ENCODE measurements at places on chromosomes 1 and 21.
A peak's percentile ranks its signal among the peaks of the same experiment; 100 is the strongest.

- no peak for DNase-seq
Measured at GRCh38 chr21:26130249-26130881, 40.2 kb downstream of the APP start.

DNA sequence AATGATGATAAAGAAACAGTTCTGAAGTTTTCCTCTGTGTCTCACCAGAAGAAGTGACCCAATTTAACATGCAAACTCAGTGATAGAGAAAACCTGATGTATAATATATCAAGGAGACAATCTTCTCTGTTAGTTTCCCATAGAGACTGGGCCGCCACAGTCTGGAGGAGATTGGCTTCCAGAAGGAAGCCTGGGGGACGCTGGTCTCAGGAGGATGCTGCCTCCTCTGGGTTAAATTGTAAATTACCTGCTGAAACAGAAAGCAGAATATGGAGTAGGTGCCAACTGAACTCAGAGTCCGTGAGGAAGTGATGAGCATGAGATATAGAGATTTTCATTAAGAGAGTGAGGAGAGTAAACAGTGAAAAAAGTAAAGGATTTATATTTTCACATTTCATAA, 15.8 kb downstream of the OR14I1 start:
- DNase-seq = no peak

- DNase-seq = peak; percentile 20
Measured at GRCh38 chr1:31181515-31182343, 58.0 kb downstream of the NKAIN1 start.

GRCh38 chr1:32903991-32904785, 3.0 kb upstream of the TMEM54 start:
- no peak for DNase-seq

DNA sequence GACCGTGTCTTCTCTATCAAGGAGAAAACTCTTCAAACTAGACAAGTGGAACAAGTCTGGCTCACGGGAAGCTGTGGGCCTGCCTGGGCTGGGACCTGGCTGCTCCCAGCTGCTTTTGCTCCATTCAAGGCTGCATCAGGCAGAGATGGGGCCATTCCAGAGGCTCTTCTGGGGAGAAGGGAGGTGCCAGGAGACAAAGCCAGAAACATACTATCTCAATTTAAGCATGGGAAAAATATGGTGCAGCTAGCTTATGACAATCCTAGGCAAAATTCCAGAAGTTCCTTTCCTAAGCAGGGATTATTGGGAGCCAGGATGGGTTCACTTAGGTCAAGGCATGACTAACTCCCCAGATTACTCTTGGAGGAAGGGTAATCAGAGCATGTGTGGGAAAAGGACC, 90.8 kb upstream of the SLC2A1 start:
- no peak for DNase-seq

DNA sequence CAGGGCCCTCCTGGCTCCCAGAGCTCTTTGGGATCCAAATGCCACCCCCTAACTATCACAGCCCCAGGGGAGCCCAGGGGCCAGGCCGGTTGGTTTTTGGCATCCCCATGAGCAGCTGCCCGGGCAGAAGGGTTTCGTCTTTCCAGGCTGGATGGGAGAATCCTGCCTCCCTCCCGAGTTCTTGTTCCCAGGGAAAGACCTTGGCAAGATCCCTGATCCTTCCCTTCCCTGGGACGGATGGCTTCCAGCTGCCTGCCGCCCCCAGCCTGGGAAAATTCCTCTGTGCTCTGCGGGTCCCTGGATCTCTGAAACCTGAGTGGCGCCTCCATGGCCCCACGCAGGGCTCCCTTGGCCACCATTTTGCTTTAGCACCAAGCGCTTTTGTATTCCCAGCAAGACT, 55.6 kb downstream of the TAS1R2 start:
- DNase-seq = no peak

GRCh38 chr1:180505732-180506335, 3.5 kb upstream of the ACBD6 start:
- no peak for DNase-seq

- DNase-seq = no peak
Measured at GRCh38 chr21:43716376-43717165, 2.4 kb upstream of the PDXK start.

DNA sequence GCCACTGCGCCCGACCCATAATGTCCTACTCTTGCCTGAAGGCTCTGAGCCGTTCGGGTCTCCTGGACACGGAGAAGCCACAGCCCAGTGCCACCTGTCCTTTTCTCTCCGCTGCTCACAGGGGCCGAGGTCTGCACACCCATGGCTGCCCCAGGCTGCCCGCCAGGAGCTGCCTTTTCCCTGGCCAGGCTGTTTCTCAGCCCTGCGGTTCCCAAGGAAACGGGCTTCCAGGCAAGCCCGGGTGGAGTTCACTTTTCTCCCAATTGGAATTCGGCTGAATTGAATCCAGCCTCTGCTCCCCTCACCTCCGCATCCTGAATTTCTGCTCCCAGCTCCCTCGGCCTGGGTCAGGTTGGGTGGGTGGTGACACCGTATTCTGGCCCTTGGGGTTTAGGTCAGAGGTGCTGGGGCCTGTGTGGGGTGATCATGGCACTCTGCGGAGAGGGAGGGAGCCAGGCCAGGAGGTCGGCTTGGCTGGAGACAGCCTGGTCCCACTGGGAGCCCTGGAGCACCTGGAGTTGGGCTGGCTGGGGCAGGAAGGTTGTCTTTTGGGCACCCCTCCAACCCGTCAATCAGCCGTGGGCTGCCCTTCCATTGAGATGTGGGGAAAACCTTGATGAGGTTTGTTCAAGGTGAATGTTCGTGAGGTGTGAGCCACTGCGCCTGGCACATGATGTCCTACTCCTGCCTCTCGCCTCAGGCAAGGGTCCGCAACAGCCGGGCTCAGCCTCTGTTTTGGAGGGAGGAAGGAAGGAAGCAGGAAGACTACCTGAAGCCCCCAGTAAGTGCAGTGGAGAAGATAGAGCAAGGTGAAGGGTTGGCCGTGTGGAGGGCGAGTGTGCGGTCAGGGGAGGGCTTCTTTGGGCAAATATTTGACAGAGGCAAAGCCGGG, 25.1 kb downstream of the RRP1 start:
- DNase-seq = no peak

- DNase-seq = no peak
Measured at GRCh38 chr1:208683141-208683540, 439.0 kb upstream of the PLXNA2 start.

DNA sequence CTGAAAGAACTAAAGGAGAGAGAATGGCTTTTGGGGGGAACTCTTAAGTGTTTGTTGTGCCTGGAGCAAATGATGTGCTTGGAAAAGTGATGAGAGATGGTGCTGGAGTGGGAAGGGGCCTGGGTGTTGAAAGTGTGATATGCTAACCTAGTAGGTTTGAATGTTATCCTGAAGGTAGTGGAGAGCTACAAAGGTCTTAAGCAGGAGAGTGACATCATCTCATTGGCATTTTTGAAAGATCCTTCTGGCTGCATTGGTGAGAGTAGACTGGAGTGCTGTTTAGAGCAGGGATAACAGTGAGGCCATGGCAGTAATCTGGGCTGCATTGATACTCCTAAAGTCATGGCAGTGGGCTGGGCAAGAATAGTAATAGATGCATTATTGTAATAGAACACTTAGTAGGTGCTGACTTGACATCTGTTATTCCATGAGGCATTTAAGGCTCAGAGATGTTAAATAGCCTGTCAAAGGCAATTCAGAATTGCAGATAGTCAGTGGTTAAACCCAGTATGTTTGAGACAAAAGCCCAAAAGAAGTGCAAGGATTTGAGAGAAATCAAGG, 44.5 kb downstream of the MDM4 start:
- DNase-seq = no peak

DNA sequence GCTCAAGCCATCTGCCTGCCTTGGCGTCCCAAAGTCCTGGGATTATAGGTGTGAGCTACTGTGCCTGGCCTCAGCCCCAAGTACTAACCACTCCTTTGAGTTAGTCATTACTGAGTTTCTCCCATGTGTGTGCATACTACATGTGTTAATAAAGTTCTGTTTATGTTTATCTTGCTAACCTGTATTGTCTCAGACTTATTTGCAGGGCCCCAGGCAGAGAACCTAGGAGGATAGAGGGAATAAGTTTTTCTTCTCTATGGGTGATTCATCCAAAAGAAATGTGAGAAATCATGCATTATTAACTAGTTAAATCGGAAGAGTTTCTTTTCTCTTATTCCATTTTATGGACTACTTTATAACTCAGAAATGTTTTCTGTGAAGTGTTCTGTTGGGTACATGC, 203.9 kb upstream of the CACYBP start:
- no peak for DNase-seq

DNA sequence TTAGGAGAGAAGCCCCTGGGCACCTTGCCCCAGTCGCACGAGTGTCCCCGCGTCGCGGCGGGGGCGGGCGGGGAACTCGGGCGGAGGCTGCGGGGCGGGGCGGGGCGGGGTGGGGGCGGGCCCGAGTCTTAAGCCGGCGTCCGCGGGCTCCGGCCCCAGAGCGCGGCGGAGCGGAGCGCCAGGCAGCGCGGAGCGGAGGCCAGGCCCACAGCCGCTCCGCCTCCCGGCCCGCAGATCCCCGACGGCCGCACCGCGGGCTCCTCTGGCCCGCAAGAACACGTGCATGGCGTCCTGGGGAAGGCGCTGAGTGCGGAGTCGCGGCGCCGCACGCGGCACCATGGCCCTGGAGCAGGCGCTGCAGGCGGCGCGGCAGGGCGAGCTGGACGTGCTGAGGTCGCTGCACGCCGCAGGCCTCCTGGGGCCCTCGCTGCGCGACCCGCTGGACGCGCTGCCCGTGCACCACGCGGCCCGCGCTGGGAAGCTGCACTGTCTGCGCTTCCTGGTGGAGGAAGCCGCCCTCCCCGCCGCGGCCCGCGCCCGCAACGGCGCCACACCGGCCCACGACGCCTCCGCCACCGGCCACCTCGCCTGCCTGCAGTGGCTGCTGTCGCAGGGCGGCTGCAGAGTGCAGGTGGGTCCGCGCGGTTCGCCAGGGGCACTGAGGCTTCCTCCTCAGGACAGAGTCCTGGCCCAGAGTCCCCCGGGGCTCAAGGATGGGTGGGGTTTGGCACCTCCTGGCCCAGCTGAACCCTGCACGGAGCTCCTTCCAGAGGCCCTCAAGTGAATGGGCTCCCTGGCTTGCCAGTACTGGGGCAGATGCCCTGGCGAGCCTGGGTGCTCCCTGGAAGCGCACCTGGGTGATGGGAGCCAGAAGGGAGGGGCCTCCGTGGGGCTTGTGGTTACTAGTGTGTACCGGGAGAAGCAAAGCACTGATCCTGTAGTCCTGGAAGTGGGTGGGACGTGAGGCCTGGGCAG, at the start of gene ESPN:
TSS of gene ESPN (plus strand) at position 158 of the 975 bp plus-strand sequence. CDS start at position 338, 180 bp downstream.
- no peak for DNase-seq

GRCh38 chr21:29638138-29638537, 301.7 kb downstream of the GRIK1 start:
- DNase-seq = no peak

DNA sequence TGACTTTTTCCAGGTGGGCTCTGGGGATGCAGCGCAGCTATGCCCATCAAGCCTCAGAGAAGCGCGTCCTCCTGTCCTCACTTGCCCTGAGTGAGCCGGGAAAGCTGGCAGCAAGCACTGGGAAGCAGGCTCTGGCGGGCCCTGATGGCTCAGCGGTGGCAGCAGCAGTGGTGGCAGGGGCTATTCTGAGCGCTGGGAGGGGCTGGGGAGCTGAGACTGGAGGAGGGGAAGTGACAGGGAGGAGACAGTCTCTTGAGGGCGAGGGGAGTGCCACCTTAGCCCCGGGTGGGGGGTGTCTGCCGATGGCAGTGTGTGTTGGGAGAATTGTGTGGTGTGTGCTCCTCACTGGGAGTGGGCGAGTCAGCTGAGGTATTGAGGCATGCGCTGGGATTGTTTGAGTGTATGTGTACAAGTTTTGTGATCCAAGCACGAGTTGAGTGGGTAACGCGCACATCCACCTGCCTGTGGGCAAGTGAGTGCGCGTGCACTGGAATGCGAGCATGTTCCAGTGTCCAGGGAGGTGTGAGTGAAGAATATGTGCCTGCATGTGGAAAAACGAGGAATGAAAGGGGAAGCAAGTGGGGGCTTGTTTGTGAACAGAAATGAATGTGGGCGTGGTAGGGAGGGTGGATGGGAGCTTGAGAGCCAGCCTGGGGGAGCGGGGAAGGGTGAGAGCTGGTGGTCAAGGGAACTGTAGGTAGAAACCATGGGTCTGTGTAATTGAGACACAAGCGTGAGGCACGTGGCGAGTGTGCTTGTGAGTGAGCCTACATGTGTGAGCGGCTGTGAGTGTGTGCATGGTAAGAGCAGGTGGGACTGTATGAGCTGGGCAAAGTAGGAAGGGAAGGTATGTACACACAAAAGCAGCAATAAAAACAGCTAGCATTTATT, 2.9 kb upstream of the FOXO6 start:
- no peak for DNase-seq

GRCh38 chr1:232534552-232535517, 95.1 kb downstream of the SIPA1L2 start:
- no peak for DNase-seq

GRCh38 chr1:53431805-53432565, 27.2 kb upstream of the DMRTB1 start:
- no peak for DNase-seq

DNA sequence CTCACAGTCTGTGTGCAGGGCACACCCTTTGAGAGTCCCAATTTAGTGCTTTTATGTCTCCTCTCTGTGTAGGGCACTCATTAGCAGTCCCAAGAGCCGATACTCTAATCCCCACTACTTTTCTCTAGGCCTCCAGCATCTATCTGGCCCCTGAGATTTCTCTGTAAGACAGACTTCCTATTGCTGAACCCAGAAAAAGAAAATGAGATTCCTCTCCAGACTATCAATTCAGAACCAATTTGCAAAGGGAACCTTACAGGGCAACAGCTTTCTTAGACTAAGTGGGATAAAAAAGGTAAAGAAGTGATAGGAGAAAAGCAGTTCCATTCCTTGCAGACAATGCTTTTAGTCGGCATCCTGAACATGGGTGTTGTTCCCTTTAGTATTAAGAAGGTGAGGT, 172.2 kb downstream of the EDEM3 start:
- no peak for DNase-seq

- DNase-seq = no peak
Measured at GRCh38 chr1:153616144-153616916, at the start of gene S100A14. Gene S100A14, minus strand, starts transcription at chr1:153616325. Its CDS starts 467 bp downstream, at chr1:153615858.

DNA sequence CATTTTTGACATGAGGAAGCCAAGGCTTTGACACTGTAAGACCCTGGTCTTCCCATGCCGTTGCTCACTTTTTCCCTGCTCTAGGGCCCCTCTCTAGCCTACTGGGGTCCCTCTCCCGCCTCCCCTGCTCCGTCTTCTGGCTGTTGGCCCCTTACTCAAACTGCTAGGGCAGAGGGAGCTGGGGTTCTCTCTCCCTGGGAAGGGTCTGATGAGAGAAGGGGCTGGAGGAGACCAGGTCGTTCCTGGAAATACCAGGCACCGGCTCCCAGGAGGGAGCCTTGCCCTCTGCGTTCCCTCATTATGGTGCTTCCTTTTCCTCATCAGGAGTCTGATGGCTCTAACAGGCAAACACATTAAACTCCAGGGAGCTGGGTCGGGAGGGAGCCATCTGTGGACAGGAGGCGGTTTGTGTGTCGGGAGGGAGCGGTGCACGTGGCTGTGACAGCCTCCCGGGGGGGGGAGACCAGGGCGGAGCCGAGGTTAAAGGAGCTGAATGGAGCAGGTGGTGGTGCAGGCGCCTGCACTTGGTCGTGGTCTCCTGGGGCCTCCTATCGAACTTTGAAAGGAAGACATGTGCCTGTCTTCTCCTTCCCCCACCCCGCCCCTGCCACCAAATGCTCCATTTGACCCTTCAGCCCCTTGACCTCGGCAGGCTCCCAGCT, 35.4 kb upstream of the LHX4 start:
- DNase-seq = no peak

- DNase-seq = no peak
Measured at GRCh38 chr1:51735746-51736254, 118.9 kb downstream of the OSBPL9 start.

- DNase-seq = no peak
Measured at GRCh38 chr1:203036135-203036534, 9.8 kb downstream of the PPFIA4 start.
